Endodermal cell (in vitro differentiated cells): ENCODE measurements at places on chromosomes 6 and 20. TPM values are rescaled to one million over a fixed set of nuclear protein-coding genes. Genes with fewer than 3 reads are reported as not detected.

DNA sequence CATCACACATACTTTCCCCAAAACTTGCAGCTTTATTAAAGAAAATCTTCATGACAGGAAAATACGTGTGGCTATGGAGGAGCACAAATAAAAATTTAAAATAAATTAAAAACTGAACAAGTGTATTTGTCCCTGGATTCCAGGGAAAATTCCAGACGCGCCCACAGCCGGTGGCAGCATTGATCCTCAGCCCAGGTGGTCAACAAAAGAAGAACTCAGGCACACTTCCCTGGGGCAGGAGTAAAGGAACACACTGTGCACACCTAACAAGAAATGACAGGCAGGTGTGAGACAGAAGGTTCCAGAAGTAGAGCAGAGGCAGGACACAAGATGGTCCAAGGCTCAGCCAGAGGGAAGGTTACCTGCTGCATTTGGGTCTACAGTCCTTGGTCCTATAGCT, 36.3 kb downstream of the FOXA2 start:
- DNase-seq: no peak

DNA sequence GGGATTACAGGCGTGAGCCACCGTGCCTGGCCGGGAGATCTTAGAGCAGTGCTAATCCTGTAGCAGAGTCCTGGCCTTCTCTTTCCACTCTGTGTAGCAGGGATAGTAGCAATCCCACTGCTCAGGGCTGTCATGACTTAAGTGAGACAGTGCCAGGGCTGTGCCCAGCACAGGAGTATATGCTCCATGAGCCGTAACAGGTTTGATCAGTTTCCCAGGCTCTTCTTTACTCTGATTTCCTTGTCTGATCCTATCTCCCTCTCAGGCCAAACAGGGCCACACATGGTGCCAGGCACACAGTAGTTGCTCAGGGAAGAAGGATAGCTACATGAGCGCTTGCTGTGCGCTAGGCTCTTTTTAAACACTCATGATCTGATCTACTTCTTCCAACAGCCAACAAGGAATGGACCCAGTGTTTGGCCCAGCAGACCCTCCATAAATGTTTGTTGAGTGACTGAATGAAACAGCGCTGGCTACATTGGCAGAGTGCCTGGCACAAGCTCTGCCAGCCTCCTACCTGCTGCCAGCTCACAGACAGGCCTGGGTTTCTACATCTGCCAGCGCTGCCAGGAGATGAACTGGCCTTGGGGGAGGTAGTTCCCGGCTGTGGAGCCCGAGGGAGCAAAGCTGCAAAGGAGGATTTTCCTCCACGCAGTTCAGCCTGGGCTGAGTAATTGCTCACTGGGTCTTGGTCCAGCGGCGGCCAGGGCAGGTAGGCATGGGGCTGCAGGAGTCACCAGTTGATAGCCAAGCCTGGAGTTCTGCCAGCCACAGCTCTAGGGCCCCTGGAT, 36.9 kb downstream of the SNAI1 start:
- peak; percentile 45 for DNase-seq

DNA sequence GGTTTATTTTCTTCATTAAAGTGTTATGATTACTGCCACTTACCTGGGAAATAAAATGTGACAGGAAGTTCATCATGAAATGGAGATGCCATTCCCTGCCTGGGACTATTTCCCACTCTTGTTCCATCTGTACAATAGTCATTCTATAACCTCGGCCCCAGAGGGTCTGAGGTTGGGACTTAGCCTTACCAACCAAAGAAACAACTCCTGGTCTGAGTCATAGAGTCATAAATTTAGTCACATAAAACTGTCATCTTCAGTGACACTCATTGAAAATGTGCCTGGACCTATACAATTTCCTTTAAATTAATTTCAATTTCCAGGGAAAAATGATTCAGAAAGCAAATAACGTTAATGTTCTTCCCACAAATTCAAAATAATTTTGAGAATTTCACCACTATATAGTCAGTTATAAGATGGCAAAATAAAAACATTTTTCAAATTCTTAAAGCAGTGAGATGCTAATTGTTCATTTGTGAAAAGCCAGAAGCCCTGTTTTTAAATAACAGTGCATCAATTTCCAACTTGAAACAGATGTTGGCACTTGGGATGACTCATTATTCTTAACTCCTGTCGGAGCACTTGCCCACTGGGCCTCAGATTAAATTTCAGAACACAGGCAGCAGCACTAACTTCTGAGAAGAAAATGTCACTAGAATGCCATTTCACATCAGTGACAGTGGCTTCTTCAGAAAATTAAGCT, 201.2 kb upstream of the SMLR1 start:
- DNase-seq: no peak

GRCh38 chr20:5216663-5217062, 89.9 kb downstream of the CDS2 start:
- DNase-seq: no peak

DNA sequence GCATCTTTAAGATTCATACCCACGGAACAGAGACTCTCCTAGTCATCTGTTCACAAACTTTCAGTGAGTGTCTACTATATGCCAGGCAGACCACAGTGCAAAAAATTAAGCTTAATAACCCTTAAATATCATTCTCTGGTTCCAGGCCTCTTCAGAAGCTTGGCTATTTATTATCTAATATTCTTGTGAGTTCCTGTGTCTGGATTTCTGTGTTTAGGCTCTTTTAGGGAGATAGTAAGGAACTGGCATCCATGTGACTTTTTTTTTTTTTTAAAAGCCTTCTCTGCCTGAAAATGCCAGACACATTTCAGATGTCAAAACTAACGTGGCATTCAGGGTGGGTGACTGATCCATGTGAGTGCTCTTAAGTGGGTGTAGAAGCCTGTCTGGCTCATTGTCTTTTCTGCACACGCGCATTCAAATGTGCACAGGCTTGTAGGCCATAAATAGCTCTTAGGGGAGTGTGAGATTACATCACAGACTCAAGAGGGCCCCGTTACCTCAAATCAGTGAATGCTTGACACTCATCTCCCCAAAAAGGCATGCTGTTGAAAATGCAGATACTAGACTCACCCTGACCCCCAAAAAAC, 141.9 kb downstream of the GMPR start:
- no peak for DNase-seq

GRCh38 chr20:4073852-4074741, 58.7 kb upstream of the RNF24 start:
- DNase-seq: no peak

- no peak for DNase-seq
Measured at GRCh38 chr6:148890096-148890495, 143.3 kb downstream of the UST start.

GRCh38 chr6:25612666-25613065, 39.3 kb upstream of the SCGN start:
- no peak for DNase-seq

GRCh38 chr6:29564875-29565274, 5.3 kb upstream of the UBD start:
- DNase-seq: no peak

GRCh38 chr6:104955491-104955890, 1.4 kb upstream of the LIN28B start:
- peak; percentile 72 for DNase-seq

- DNase-seq: no peak
Measured at GRCh38 chr6:49570474-49571079, 20.1 kb downstream of the C6orf141 start.

DNA sequence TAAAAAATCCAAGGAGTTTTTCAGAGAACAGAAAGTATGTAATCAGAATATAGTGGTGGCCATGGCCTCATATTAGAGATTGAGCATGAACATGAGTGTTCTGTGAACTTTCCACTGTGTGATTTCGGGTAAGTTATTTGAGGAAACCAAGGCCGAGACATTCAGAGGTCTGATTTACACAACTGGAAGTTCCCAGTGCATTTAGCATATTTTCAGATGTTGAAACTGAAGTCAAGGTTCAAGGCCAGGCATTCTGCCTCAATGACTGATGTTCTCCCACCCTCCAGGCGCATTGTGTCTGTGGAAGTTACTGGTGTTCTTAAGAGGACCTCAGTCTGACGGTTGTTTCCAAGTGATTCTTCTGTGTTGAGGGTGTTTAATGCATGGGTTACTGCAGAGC, 26.2 kb downstream of the RNF144B start:
- DNase-seq: no peak

DNA sequence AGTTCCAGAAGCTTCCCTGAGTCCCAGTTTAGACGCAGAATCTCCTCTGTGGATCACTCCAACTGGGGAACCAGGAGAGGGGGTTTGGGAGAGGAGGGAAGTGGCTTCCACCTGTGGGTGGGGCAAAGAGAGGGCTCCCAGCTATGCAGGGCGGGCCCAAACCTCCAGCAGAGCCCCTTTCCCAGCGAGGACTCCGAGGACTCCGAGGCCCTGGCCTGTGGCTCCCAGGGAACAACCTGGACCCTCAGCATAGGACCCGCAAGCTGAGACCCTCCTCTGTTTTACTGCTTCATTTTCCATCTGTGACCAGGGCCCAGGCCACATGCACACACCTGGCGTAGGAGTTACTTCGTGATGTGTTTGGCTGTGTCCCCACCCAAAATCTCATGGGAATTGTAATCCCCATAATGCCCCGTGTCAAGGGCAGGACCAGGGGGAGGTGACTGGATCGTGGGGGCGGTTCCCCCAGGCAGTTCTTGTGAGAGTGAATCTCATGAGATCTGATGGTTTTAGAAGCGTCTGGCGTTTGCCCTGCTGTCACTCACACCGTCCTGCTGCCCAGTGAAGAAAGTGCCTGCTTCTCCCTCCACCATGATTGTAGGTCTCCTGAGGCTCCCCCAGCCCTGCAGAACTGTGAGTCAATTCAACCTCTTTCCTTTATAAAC, 27.9 kb downstream of the NTSR1 start:
- DNase-seq: no peak

MTO1 gene
- 17.3 to 22.4 TPM (median 21.5 TPM) in 3 replicates for total RNA-seq

HCK gene
- total RNA-seq: 0.40 to 0.70 TPM in 2 of 3 replicates, not detected in the other

C6orf15 gene
- not detected in 3 replicates for total RNA-seq

KIF13A gene
- total RNA-seq: 35.1 and 35.3 TPM in 2 replicates

TAPBP gene
- 7.0 to 14.4 TPM (median 8.8 TPM) in 3 replicates for total RNA-seq

OPRL1 gene
- total RNA-seq: 3.3 and 4.1 TPM in 2 replicates

TLDC2 gene
- total RNA-seq: 0.18 and 0.29 TPM in 2 replicates

RAET1E gene
- total RNA-seq: not detected in 3 replicates
